ENCODE measurements at places on chromosomes 4 and X. TPM values are rescaled to one million over a fixed set of nuclear protein-coding genes. Genes with fewer than 3 reads are reported as not detected.

- DNase-seq: peak; percentile 90
Observed at GRCh38 chr4:184331268-184331995, 113.8 kb upstream of the ENPP6 start.

DNA sequence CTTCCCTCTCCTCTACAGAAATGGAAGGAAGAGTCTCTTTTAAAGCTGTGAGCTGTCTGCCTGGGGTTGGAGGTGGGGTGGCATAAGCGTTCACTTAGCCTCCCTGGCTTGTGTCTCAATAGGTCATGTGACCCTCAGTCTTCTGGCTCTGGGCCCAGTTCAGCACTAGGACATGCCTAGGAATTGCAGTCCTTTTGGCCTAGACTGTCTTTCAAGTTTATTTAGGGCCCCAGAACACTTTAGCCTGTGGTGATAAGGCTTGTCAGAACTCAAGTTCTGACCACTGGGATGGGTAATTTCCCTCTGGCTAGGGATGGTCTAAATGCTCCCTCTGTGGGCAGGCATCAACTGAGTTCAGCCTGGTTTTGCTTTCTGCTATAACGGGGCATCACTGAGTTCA is 34.3 kb upstream of the ARMCX4 start:
- DNase-seq: peak; percentile 23

DNA sequence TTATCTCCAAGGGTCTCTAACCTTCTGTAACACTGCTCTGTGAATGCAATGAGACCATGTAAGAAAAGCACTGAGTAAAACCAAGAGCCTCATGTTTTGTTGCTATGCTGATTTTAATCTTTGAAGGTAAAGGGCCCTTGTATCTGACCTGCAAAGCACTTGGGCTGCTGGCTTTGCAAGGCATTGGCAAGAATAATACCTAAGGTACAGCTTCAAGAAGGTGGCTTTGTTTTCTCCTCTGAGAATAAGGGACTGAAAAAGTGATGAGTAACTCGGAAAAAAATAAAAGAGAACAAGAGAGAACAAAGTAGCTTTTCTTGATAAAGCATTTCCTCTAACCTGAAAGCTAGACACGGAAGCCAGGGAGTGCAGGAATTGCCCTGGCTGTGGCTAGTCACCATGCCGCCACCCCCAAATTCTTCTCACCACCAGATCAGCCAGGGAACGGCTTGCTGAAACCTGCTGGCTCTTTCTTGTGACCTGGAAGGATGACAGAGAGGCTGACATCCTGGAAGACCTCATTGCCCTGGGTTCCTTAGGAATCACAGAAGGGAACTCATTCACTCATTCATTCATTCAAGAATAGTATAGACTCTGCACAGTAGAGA is 41.8 kb upstream of the HS3ST1 start:
- DNase-seq: no peak

SLITRK2 gene
- total RNA-seq: 0.04 TPM

GRCh38 chr4:118035309-118035708 is 1.0 kb downstream of the NDST3 start:
- DNase-seq: no peak

NKX3-2 gene
- total RNA-seq: not detected

Measured in right lobe of liver (tissue), 6 donors.